ENCODE measurements at places on chromosomes 3 and 15.

- DNase-seq: no peak
Measured at GRCh38 chr3:134437211-134437752, 48.5 kb downstream of the ANAPC13 start.

DNA sequence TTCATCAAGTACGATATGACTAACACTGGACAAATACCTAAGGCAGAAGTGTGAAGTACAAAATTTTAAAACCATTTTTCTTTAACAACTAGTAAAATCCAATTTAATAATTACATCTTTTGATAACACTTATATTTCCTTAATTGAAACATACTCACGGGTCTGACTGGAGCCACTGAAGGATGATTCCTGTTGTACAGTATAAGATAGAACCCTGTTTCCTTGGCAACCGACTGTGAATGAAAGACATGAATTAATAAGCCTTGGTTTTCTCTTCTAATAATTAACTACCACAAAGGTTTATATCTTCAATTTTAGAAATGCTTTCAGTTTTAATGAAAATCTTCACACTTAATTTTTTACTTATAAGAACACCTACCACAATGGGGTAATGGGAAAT, 19.4 kb downstream of the DHX36 start:
- DNase-seq: no peak

- DNase-seq: peak; percentile 78
Measured at GRCh38 chr3:13495921-13496723, 16.0 kb downstream of the HDAC11 start.

DNA sequence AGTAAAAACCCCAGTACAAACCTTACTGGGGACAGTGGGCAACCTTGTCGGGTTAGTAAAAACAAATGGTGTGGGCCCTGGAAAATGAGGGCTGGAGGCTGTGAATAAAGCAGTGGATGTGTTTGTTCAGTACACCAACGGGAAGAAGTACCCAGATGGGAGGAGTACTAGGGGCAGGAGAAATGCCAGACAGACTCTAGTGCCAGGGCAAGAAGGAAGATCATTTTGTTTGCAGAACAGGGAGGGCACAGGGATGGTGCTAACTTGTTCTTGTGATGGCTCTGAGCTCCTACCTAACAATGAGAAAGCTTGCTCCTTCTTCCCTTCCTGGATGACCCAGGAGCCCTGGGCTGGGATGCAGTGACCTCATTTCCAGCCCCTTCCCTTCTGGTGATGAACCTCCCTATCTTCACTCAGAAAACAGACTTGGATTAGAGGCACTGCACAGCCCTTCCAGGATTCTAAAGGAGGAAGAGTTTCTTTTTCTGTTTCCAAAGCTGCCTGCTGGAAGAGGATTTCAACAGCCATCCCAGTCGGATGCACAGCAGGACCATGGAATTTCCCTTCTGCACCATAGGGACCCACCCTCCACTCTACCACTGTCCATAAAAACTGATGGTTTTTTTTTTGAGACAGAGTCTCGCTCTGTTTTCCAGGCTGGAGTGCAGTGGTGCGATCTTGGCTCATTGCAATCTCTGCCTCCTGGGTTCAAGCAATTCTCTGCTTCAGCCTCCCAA, 6.1 kb downstream of the RASSF1 start:
- no peak for DNase-seq

DNA sequence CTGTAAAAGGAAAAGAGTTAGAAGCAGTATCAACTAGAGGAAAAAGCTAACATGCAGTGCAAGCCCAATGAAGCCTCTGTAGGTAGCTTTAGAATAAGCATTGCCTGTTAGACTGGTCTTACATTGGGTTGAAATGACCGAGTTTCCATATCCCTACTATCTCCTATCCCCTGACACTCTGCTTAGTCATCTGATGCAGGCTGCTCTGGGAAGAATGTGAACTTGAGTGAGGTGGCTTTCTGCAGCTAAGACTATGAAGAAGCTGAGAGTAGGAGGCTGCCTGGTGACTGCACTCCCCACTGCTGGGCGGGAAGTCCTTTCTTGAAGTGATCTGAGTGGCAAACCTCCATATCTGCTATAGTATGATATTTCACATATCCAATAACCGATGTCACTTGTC, 64.7 kb downstream of the OXSM start:
- no peak for DNase-seq

DNA sequence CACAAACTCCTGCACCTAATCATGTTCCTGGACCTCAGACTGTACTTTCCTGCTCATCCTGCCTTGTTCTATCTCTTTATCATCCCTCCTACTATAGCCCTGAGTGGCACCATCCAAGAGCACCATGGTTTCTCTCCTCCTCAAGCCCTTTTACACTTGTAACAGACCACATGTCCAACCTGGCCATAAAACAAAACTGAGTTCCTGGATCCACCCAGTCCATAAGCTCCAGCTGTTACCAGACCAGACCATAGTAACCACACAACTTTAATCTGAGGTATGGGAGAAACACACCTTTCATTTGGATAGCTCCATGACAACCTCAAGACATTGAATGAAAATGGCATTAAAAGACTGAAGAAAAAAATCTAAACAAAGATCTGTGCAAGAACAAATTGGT, 9.1 kb downstream of the TM4SF18 start:
- DNase-seq: no peak

DNA sequence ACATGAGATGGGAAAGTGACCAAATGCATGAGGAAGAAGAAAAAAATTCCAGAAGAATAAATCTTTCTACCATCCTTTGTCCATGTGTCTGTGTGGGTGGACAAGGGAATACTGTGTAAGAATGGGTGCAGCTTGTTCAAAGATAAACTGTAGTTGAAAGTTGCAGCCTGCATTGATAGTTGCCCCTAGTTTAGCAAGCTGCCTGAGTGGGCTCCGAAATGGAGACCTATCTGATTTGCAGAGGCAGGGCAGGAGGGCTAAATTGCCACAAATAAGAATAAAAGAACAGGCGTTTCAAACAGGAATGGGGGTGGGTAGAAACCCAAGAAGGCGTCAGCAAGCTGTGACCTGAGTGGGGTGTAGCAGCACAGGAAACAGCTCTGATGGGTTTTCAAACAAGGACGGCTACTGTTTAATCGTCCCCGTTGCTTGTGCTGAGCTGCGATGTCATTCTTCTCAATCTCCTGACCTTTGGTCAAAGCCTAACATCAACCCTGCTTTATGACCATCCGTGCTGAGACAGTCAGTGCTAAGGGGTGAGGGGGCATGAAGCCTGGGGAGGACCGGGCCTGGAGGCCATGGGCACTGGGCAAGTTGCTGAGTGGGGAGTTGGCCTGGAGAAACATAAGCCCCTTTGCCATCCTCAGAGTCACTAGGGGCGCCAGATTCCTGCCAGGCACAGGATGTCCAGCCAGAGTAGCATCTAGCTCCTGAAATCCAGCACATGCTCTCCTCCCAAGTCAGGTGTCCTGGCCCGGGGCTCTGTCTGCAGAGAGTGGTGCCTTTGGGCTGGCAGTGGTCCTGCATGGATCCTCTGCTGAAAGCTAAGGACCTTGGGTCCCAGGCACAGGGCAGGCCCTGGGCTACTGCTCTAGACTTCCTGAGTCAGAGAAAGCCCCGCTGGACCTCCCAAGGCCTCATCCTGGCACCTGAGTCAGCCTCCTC, 19.2 kb upstream of the C15orf39 start:
- no peak for DNase-seq

- DNase-seq: no peak
Measured at GRCh38 chr3:105622169-105622568, 246.6 kb downstream of the CBLB start.

DNA sequence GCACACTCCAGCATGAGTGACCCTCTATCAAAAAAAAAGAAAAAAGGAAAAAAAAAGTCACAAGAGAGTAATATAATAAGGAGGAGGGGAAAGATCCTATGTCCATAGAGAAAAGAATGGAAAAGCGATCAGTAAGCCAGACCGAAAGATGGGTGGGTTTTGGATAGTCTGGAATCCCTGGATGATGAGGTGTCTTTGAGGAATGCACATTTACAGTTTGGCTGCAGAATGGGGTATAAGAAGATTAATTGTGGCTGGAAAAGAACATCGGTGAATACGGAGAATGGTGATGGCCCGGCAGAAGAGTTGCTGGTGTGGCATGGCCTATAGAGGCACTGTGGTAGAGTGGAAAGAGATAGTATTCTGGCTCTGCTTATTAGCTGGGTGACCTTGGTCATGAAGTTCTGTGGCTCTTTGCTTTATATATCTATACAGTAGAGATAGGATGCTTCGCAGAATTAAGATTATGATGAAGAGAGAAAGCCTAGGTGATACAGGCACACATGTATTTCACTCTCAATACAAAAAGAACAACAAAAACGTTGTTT, 187.9 kb downstream of the AKAP13 start:
- DNase-seq: no peak

DNA sequence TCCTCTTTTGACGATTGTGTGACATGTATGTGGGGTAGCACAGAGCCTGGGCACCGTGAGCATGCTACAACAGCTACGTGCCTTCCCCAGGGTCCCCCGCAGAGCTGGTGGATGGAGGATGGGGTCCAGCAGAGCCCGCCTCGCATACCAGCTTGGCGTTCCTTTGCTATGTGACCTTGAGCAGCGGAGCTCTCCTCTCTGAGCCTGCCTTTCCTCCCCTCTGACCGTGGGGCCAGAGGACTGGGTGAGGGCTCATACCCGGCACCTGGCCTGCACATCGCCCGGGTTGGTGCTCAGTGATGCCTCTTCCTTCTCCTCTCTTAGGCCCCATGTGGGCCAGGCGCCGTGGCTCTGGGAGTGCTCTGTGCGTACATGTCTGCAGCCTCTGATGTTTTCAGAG, 73.4 kb downstream of the FBLN2 start:
- no peak for DNase-seq

Data from stimulated activated naive CD8-positive, alpha-beta T cell treated with anti-CD3 and anti-CD28 coated beads, Interleukin-15, Interleukin-2, amounts not matched to agents 100 U/mL and 50 U/mL, for 24 hours (primary cell).